AG09319 (cell line): ENCODE measurements at places on chromosomes 2 and 18.

DNA sequence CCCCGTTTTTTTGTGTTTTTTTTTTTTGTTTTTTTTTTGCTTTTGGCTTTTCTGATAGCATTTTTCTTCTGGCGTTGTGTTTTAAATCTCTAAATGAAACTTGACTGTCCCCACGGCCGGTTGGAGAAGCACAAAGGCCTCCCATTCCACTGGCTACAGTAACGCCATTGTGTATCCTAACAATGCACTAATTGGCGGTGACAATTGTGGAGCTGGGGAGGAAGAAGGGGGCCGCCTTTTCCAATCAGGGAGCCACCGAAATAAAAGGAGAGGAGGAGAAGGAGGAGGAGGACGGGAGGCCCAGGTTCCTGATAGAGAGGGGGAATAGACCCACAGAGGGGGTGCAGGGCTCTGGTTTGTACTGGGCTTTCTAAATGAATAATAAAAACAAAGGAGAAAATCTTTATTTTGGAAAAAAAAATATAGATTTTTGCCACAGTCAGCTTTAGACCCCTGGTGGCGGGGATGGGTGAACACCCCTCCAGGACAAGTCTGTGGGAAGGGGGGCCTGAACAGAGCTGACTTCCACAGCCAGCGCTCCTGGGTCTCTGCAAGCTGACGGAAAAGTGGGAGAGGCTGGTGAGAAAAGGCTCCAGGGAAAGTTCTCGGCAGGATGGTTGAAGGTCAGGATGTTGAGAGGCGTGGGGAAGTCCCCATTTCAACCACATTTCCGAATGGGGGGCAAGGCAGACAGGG, 43.7 kb upstream of the FZD5 start:
- DNase-seq, result no peak

DNA sequence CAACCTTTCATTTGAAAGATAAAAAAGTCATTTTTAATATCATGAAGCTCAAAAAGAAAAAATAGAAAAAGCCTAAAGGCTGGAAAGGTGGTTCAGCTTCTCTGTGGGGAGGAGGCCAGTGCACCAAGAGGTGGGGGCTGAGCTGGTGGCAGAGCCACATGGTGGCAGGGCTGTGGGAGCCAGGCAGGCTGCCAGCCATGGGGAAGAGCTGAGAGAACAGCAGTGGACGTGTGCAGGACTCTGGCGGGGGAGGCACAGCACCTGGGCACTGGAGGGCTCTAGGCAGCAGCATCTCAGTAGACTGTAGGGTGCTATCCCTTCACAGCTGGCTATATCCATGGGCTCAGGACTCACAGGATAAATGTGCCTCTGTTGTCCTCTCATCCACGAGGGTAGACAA, 47.8 kb downstream of the STK25 start:
- DNase-seq, result no peak

DNA sequence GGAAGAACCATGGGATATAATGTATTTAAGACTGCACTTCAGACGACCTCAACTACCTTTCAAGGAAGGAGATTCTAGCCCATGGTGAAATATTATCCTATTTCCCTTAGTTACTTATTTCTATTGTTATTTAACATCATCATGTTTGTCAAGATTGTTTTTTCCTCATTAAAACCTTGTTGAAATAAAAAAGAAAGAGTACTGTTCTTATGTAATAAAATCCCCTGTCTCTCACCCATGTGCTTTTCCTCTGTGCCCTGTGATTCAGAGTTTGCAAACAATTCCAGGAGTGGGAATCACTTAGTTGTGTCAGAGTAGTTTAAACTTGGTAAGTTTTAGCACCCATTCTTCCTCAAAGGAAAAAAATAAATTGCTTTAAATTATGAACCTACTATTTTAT, 43.6 kb downstream of the ERBB4 start:
- DNase-seq, result no peak

DNA sequence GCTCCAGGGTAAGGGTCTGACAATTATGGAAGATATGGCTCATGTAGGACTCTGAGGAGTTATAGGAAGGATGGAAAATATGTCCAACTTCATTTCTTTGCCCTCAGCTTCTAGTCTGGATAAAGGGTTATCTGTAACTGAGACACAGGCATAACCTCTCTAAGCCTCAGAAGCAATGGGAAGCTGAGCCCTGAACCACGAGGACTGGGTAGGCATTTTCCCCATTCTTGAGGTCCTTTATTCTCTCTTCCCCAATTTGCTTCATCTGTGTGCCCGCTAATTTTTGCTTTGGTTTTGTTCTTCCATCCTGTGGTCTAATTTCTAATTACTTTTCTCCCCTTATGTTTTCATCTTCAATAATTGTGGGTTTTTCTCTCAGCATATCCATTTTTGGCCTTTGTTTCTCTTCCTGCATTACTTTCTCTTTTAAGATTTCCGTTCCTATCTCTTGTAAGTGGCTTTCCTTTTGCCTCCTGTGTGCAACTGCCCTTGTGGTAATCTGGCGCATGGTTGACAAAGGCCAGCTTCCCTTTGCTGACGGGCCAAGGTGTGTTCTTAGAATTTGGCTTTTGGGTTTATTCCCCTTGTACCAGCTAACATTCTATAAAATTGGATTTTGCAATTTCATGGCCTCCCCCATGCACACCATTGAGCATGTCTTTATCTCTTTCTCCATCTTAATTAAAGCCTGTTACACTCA, 343.8 kb downstream of the TXNL1 start:
- no peak for DNase-seq

DNA sequence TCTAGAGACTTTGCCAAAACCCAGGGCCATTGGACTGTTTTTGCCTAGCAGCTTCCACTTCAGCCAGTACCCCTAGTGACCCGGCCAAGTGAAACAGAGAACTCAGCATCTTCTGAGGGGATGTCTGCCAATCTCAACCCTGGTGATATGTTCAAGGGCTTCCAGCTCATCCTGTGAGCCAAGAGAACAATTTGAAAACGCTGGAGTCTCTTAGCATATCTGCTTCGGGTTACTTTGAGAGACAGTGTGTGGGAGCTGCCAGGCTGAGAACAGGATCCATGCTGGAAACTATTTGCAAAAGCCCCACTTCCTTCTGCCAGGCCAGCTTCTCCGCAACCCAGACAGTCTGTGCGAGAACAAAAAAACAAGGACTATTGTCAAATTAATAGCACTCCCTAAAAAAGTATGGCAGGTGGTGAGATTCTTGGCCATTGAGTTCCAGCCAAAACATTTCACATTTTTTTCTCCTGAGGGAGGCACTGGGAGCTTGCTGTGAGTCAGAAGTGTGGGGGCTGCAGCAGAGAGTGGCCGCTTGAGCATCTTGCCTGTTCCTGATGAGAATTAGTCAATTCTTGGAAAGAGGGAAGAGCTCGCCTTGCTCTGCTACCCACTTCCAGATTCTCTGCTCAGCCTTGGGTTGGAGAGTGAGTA, 395.6 kb upstream of the TRIB2 start:
- DNase-seq, result peak; percentile 70

DNA sequence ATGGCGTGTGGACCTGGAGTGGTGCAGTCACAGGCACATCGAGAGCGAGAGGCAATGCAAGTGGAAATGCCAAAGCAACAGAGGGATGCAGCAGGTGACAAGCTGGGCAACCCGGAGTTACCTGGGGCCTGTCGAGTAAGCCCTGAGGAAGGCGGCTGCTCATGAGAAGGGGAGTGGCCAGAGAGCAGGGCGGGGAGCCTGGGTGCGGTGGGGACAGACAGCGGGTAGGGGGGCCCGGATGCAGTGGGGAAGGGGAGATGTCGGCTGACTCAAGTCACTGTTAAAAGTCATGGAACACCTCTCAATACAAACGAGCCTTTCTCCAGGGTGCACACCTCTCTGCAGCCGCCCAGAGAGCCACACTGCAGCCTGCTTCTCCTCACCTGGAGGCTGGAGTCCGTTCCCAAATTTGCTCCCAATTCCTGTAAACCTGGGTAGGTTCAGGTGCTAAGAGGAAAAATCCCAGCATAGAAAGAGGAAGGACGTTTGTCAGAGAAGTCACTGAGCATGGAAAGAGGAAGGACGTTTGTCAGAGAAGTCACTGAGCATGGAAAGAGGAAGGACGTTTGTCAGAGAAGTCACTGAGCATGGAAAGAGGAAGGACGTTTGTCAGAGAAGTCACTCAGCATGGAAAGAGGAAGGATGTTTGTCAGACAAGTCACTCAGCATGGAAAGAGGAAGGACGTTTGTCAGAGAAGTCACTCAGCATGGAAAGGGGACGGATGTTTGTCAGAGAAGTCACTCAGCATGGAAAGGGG, 71.7 kb upstream of the TWIST2 start:
- DNase-seq, result no peak

DNA sequence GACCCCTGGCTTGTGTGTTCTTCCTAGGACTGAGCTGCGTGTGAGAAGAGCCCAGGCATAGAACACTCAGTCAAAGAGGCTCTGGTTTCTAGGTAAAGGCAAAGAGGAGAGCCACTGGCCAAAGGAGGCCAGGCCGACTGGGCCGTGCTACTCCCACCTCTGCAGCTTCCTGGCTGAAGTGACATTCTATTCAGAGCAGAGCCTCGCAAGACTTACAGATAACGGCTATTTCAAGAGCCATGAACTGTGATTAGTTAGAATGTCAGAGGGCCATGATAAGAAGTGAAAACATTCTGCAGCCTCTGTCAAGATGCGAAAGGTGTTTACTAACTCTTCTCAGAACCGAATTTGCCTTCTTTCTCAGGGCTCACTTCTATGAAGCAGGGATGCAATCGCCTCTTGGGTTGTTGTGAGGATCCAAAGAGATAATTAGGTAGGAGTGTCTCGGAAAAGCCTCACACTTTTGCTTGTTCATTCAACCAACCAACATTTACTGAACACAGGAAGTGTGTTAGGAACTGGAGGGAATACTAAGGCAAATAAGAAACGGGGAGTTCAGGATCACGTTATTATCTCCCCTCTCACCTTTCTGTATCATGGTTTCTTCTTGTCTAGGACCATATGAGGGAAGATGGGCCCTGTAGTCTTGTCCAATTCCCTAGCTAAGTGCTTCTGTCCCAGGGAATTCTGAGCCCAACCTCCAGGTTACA, 3.4 kb upstream of the DNAJC5G start:
- DNase-seq, result no peak

- no peak for DNase-seq
These were observed 763.9 kb downstream of the TSN start for GRCh38 chr2:122519366-122519765.

DNA sequence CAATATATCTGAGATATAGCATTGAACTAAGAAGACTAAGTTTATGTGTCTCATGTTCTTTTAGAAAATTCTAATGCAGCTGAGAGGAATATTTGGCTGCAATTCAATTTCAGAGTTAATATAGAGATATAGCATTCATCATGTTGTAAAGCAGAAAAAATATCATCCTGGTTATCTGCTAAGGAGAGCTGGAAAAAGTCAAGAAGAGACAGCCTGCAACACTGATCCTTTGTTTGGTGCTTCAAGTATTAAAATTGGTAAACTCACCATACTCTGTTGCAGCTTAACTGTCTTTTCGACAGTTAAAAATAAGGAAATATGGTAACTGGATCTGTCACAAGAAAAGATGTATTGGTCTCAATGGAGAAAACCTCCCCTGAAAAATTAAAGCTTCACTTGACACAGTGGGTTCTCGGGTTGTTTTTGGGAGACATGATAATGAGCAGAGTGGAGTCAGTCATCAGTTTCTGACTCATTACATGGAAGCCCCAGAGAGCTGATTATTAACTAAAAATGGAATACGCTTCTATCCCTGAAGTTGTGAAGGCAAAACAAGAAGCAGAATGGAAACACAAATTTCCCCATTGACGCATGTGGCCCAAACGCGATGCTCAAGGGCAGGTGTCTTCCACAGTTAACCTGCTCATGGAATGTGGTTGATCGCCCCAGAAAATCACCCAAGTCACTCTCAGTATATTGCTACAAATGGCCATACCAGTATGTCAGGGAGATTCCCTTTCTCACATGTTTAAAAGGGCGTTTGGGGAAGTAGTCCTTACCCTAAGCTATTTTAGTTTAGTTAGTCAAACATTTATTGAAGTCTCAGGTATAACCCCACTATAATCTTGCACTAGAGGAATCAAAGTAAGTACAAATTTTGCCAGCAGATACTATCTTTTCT, 8.2 kb downstream of the BCL2 start:
- no peak for DNase-seq

DNA sequence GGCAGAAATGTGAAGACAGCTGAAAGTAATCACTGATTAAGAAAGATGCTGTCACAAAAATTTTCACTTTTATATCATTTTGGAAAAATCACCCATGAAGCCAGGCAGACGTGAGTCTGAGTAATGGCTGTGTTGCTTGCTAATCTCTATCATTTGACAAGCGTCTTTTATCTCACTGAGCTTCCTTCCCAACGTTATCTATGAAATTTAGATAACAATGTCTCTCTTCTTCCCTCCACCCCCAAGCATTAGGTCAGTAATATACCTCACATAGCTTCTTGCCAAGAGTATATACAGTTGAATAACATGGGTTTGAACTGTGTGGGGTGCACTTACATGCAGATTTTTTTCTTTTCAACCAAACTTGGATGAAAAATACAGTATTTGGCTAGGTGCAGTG, 388.6 kb upstream of the NRXN1 start:
- DNase-seq, result no peak

- DNase-seq, result no peak
These were observed 44.2 kb downstream of the DTNA start for GRCh38 chr18:34754300-34754699.
